ENCODE measurements at places on chromosomes 13 and 19. TPM values are rescaled to one million over a fixed set of nuclear protein-coding genes. Genes with fewer than 3 reads are reported as not detected.

Gene S1PR2
- 56.1 TPM for total RNA-seq

Gene CRX
- not detected for total RNA-seq

Gene USF2
- total RNA-seq, result 59.4 TPM

Gene FCAR
- total RNA-seq, result not detected

Gene IZUMO2
- not detected for total RNA-seq
